ENCODE measurements at places on chromosomes 7 and 10.

- DNase-seq, result no peak
Measured at GRCh38 chr7:156560075-156560474, 80.5 kb upstream of the RNF32 start.

DNA sequence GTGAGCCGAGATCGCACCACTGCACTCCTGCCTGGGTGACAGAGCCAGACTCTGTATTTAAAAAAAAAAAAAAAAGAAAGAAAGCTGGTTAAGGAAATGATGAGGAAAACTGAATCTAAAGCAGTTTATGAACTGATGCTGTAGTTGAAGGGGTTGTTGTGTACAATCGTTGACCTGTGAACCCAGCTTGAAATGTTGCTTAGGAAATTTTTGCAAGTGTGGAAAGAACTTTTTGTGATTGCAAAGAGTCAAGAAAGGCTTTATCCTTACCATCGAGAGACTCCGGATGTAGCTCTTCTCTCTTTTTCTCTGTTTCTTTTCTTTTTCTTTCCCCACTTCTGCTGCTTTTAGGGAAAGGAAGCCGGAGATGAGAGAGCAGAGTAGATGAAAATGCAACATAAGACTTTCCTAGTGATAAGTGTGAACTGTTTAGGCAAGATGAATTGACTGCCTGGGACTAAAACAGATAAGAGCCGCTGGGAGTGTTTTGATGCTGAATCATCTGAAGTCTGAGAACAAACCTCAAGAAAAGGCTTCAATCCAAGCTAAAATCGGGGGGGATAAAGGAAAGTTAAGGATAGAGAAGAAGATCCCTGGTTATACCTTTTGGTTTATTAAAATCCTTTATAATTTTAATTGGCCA is 69.0 kb downstream of the TAF3 start:
- no peak for DNase-seq

DNA sequence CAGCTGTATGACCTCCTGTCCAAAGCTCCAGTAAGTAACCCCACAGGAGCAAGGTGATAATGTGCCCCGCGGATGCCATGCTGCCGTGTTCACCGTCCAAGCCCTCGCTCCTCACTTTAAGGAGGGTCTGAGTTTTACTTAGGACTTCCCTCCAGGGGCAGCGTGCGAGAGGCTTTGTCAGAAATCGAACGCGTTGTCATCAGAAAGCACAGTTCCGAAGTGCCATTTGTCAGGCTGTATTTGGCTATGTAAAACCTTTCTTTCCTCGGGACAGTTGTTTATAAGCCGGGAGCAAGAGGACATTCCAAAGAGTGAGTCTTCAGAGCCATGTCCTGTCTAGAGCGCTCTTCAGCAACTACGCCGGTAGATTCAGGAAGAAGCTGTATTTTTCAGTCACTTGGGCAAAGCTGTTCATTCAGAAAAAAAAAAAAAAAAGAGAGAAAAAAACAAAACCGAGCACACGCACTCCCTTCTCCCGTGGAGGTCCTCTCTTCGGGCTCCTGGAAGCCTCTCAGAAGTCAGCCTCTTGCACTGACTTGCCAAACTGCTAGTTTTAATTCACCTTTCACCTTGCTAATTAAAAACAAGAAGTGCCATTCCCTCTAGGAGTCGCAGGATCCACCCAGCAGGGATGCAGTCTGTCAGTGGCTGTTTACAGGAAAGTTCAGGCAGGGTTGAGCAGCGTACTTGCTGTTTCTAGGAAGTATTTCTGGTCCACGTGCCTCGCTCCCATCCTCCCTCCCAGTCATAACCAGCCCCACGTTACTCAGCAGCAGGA is at the start of gene SEMA3E:
Gene SEMA3E (minus strand): TSS at position 676 of the 778 bp plus-strand sequence.
- DNase-seq, result no peak

- no peak for DNase-seq
Measured at GRCh38 chr7:5278766-5279165, 4.0 kb upstream of the SLC29A4 start.

Data from activated CD8-positive, alpha-beta T cell treated with anti-CD3 and anti-CD28 coated beads for 36 hours (primary cell).